ENCODE measurements at places on chromosomes 4 and X.
A peak's percentile ranks its signal among the peaks of the same experiment; 100 is the strongest.

GRCh38 chr4:6974138-6974848 is 64.7 kb downstream of the TBC1D14 start:
- peak; percentile 69 for DNase-seq

- DNase-seq = no peak
Observed at GRCh38 chr4:164383358-164384220, 370.3 kb upstream of the SMIM31 start.

- DNase-seq = no peak
Observed at GRCh38 chr4:163911891-163912290, 417.4 kb downstream of the TMA16 start.

GRCh38 chr4:76226418-76226817 is 12.8 kb upstream of the SCARB2 start:
- no peak for DNase-seq

- no peak for DNase-seq
Observed at GRCh38 chrX:56986138-56986537, 9.2 kb downstream of the SPIN3 start.

GRCh38 chrX:105552395-105552794 is 269.9 kb upstream of the NRK start:
- DNase-seq = no peak

- no peak for DNase-seq
Observed at GRCh38 chr4:74379912-74380311, 15.0 kb downstream of the EREG start.

- DNase-seq = no peak
Observed at GRCh38 chr4:176539091-176539784, 219.5 kb downstream of the SPCS3 start.

DNA sequence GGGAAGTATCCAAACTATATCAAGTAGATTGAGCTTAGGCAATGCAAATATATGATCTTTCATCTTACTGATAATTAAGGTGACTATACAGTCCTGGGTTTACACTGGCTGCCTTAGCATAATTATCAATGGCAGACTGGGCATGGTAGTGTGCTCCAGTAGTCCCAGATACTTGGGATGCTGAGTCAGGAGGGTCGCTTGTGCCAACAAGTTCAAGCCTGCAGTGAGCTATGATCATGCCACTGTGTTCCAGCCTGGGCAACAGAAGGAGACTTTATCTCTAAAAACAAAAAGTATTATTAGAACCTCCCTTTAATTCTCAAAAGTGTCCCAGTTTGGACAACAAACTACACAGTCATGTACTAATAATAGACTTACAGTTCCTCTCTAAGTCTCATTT is 99.4 kb upstream of the RASGEF1B start:
- no peak for DNase-seq

DNA sequence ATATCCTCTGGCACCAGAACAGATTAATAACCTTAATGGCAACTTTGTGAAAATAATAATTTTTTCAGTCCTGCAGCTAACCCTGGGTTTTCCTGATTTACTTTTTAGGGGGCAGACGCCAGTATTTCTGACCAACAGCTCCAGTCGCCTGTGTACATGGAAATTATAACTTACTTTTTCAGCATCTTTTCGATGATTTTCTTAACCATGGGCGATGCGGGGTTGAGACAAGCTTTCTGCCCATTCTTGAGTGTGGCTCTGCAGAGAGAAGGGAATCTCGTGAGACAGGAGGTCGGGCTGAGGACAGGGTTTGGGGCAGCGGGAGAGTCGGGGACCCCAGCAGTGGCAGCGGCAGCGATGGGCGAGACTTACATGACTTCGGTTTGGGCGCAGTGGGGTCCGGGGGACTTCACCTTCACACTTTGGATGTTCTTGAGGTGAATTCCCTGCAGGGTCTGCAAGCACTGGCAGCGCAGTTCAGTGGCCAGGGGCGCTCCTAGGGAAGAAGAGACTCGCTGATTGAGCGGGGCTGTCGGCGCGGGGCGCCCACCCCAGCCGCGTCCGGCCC is 484 bp downstream of the CXCL2 start:
- DNase-seq = no peak

- no peak for DNase-seq
Observed at GRCh38 chr4:133972586-133972985, 229.0 kb downstream of the PABPC4L start.

- no peak for DNase-seq
Observed at GRCh38 chr4:185654965-185655554, 119.8 kb upstream of the PDLIM3 start.

DNA sequence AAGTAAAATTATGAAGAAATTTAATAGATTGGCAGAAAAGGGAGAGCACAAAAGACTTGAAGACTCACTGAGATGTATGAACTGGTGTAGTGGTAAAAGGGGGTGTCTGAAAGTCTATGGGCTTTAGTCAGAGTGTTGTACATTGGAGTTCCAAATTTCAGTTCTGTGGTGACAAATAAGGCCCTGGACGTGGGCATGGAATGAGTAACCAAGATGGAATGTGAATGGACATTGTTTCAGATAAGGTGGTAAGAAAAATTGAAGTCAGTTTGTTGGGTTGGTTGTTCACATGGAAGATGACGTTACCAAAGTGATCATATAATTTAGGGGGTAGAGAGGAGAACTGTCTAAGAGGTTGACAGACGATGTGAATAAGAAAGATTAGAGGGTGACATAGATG is 13.9 kb downstream of the CYSLTR1 start:
- no peak for DNase-seq

GRCh38 chrX:145729635-145730034 is 88.0 kb upstream of the SLITRK2 start:
- no peak for DNase-seq

DNA sequence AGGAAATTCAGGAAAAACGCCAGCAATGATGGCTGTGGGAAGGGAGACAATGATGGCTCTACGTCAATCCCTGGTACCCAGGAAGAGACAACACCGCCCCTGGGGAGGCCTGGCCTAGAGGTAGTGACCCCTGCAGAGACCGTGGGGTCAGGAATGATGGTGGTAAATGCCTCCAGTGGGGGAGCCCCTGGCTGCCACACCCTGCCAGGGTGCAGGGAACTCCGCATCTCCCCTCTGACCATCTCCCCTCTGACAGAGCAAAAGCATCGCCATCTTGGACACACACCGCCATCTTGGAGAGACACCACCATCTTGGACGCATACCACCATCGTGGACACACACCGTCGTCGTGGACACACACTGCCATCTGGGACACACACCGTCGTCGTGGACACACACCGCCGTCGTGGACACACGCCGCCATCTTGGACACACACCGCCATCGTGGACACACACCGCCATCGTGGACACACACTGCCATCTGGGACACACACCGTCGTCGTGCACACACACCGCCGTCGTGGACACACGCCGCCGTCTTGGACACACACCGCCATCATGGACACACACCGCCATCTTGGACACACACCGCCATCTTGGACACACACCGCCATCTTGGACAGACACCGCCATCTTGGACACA is 9.9 kb downstream of the ASMTL start:
- no peak for DNase-seq

- DNase-seq = no peak
Observed at GRCh38 chrX:13256603-13257002, 63.2 kb downstream of the ATXN3L start.

DNA sequence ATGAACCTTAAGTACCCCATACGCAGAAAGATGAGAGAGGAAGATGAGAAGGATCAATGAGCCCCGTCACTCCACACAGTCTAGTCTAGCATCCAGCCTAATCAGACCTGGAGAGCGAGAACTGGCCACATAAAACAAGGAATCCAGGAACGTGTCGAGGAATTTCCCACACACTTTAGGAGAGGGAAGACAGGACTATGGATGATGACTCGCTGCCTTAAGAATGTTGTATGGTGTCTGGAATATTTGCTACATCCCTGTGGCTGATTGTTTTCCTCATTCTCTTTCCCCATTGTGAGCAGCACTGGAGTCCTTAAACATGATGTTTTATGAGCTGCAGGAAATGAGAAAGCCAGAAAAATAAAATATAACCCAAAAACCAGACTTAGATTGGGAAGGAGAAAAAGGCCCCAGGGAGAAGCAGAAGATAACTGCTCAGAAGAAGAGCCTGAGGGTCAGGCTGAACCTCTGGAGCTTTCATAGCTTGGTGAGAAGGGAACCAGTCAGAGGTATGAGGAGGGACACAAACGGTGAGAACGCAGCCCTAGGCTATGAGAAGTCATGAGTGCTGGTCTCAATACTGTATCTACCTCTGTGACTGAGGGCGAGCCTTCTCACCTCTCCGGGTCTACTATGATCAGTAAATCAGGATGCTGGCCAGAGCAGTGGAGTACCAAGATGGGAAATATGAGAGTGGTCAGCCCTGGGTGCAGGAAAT is 139.5 kb upstream of the NOCT start:
- DNase-seq = no peak

GRCh38 chr4:36283912-36284465 is 2.6 kb downstream of the DTHD1 start:
- DNase-seq = no peak

DNA sequence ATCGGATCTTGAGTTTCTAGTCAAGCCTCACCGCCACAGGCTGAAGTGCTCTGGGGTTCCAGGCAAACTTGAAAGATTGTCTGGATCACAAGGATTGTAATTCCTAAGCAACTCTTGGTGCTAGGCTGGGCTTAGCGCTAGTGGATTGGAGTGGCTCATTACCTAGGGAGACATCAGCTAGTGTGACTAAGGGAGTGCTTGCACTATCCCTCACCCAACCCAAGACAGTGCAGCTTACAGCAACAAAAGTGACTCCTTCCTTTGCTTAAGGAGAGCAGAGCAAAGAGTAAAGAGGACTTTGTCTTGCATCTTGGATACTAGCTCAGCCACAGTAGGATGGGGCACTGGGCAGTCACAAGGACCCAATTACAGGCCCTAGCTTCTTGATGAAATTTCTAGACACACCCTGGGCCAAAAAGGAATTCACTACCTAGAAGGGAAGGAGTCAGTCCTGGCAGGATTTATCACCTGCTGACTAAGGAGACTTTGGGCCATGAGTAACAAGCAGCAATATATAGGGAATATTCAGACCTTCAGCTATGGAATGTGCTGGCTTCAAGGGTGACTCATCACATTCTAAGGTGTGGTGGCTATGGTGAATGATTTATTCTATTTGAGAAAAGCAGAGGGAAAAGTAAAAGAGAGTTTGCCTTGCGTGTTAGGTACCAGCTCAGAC is 1212.4 kb downstream of the PCDH18 start:
- no peak for DNase-seq

- DNase-seq = no peak
Observed at GRCh38 chr4:119206178-119206577, 6.3 kb upstream of the USP53 start.

- no peak for DNase-seq
Observed at GRCh38 chr4:29046781-29047180, 1673.4 kb upstream of the PCDH7 start.

- DNase-seq = no peak
Observed at GRCh38 chrX:97322401-97322800, 438.7 kb downstream of the RPA4 start.

DNA sequence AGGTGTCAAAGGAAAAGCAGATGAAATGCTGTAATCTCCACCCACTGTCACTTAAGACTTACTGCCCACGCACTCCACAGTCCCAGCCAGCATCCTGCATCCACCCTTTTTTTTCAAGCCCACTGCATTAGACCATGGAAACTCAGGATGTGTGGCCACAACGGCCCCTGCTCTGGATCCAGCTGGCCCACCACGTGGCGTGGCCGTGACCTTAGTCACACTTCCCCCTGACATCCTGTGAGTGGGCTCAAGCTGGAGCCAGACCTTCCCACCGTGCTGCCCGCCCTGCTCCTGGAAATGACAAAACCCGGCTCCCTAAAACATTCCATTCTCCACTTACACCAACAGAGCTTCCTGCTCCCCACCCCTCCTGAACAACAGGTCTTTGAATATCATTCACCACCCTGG is 588.3 kb upstream of the DIPK2B start:
- no peak for DNase-seq

DNA sequence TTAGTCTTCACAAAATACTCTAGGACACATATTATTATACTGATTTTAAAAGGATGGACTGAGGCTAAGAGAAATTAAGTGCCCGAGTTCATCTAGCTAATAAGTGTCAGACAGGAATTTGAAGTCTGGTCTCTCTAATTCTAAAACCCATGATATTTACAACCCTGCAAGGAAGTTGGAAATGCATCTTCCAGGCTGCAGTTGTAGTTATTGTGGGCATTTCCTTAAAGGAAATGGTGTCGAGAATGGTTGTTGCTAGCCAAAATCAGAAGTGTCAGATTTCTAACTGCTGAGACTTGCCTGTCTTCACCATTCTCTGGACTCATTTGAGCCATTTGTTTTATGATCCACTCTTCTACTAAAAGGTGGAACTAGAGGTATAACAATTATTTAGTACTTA is 82.5 kb downstream of the FAT4 start:
- DNase-seq = no peak

DNA sequence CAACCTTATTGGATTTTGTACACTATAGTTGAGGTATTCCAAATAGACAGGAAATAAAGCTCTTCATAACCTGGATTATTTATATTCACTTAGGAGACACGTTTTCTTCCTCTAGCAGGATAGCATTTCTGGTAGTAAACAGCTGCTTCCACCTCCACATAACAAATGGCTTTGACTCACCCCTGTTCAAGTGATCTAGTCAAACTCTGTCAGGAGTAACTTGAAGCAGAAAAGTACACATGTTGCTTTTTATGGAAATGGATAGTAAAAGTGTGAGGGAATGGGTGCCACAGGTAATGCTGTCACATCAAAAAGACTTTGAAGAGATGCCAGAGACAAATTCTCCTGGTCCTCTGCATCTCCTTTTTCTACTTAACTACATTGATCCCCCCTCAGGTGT is 258.7 kb upstream of the SLC7A11 start:
- DNase-seq = no peak

DNA sequence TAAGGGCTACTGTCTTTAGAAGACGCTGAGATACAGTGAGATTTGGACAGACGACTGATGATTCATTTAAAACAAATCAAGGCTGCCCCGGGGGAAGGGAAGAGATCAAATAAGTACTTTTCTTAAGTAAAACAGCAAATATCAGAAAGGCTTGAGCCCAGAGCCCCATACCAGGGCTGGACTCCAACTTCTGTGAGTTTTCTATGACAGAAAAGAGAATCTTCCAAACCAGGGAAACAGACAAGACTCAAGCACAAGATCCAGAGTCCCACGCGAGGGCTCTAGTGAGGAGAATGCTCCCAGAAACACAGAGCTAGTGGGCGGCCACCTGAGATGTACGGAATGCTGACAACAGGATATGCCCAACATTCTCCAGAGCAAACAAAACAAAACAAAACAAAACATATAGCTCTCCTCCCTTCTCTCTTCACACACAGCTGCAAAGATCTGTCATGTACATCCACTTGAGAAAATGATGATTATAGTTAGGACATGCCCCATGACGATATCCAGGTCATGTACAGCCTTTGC is 13.1 kb downstream of the ACSL1 start:
- DNase-seq = no peak

DNA sequence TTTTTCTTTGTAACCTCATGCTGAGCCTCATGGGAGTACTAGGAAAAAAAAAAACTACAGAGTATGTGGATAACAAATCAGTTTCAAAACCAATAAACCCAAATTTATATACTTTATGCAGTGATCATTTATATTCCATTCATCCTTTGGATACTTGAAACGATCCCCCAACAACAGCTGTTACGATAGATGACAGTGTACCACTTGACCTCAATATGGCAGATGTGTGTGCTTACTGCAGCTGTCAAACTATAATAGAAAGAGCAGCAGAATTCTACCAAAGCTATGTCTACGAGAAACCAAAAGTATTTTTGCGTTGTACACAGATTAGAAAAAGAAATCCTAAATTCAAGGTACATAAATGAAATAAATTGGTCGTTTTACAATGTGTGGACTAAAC is 337.8 kb downstream of the PDGFC start:
- DNase-seq = no peak

All from NCI-H187 (cell line).